Left lung (tissue), 14 donors: ENCODE measurements at places on chromosomes 7 and 10. TPM values are rescaled to one million over a fixed set of nuclear protein-coding genes. Genes with fewer than 3 reads are reported as not detected.

Gene FEZF1
- not detected for polyA plus RNA-seq

Gene LRRD1
- polyA plus RNA-seq: 0.69 TPM

Gene LRRN3
- polyA plus RNA-seq: 45.0 TPM

Gene PARD3
- 54.5 TPM for polyA plus RNA-seq

Gene GALNT17
- polyA plus RNA-seq: 9.2 TPM

Gene TMEM140
- 19.0 TPM for polyA plus RNA-seq

Gene VIPR2
- 0.41 TPM for polyA plus RNA-seq

Gene PTPN20
- polyA plus RNA-seq: 3.5 TPM

Gene TBC1D12
- polyA plus RNA-seq: 22.7 TPM

Gene CPA2
- 0.35 TPM for polyA plus RNA-seq

Gene EVX1
- not detected for polyA plus RNA-seq
